ENCODE measurements at places on chromosomes 1 and 21.
A peak's percentile ranks its signal among the peaks of the same experiment; 100 is the strongest.

DNA sequence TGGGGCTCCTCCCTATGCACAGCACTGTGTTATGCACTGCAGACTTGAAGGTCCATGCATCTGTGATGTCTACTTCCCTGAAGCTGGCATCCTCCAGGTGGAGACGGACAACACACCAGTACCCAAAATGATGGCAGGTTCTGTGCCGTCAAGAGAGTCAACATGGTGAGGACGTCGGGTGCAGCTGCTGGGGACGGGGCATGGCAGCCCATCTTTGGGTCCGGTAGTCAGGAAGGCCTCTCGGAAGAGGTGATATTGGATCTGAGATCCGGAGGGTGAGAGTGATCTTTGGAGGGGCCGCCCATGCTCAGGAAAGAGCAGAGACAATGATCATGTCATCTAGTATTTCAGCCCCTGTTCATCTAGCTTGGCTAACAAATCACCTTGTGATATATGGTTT lies 104.1 kb downstream of the RIPK4 start:
- DNase-seq: no peak
- H3K4me3 ChIP-seq: no peak overlapping the region
- no peak overlapping the region for H3K27ac ChIP-seq

GRCh38 chr1:46621930-46622329 lies 5.3 kb upstream of the MOB3C start:
- DNase-seq: no peak
- H3K27me3 ChIP-seq: no peaks in the 10 kb centered on the region
- H3K36me3 ChIP-seq: no peaks in the 10 kb centered on the region
- no peak overlapping the region for H3K4me3 ChIP-seq
- no peak overlapping the region for H3K27ac ChIP-seq

GRCh38 chr21:28959367-28960099 lies 33.1 kb downstream of the LTN1 start:
- no peaks in the 10 kb centered on the region for H3K27me3 ChIP-seq
- H3K4me3 ChIP-seq: no peak overlapping the region
- no peak overlapping the region for H3K27ac ChIP-seq

DNA sequence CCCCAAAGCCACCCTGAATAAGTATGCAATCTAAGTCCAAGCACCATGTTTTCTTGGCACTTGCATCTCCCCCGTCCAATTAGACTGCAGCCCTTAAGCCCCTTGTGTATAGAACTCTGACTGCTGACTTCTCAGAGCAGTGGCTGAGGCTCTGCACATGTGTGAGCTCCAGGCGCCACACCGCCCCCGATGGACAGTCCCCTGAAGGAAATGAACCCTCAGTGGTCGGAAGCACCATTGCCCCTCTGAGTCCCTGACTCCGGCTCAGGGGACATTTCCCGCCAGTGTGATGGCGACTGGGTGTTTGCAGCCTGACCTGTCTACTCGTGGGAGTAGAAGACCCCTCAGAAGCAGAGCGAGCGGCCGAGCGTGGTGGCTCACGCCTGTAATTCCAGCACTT lies 37.2 kb upstream of the SCCPDH start:
- no peaks in the 10 kb centered on the region for H3K36me3 ChIP-seq
- H3K4me3 ChIP-seq: no peak overlapping the region
- peaks cover 6% of the 10 kb centered on the region for H3K4me1 ChIP-seq

DNA sequence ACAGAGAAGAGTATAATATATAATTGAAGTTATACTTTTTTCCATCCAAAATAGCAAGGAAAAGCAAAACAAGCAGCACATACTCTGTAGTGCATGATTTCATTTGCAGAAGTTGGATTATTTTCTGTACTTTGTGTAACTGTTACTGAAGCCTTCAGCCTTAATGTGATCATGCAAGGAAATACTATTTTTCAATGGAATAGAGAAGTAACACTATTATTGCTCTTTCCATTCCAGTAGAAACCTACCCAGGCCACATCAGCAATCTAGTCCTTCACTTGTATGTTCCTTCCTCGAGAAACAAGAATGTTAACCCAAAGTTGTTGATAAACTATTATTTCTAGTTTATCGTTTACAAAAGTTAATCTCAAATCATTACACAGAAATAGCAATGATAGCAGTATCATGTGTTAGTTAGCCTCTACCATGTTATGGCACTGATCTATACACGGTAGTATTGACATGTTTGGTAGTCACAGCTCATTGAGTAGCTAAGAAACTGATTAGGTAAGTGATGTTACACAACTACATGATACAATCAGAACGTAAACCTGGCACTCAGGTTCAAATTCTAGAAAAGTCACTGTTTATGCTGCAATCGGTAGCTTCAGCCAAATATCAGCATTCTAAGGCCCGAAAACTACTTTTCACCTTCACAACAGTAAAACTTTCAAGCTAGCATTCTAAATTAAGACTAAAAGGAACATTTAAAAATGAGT lies 37.6 kb upstream of the CHRM3 start:
- no peak for DNase-seq
- no peak overlapping the region for H3K27ac ChIP-seq
- H3K4me1 ChIP-seq: no peaks in the 10 kb centered on the region
- H3K36me3 ChIP-seq: no peaks in the 10 kb centered on the region
- no peak overlapping the region for H3K4me3 ChIP-seq

- no peaks in the 10 kb centered on the region for H3K36me3 ChIP-seq
- no peak overlapping the region for H3K4me3 ChIP-seq
- no peak overlapping the region for H3K27ac ChIP-seq
- no peaks in the 10 kb centered on the region for H3K4me1 ChIP-seq
- no peak for DNase-seq
Observed at GRCh38 chr1:214086945-214087344, 99.2 kb downstream of the PROX1 start.

- H3K36me3 ChIP-seq: no peaks in the 10 kb centered on the region
- peak overlapping the region; percentile 4 for H3K27ac ChIP-seq
- no peaks in the 10 kb centered on the region for H3K27me3 ChIP-seq
- no peak for DNase-seq
Observed at GRCh38 chr1:54284781-54285529, 85.0 kb downstream of the MRPL37 start.

GRCh38 chr1:46284058-46284457 lies 19.4 kb downstream of the LRRC41 start:
- DNase-seq: no peak
- H3K4me1 ChIP-seq: no peaks in the 10 kb centered on the region
- H3K27me3 ChIP-seq: no peaks in the 10 kb centered on the region
- no peak overlapping the region for H3K27ac ChIP-seq
- H3K4me3 ChIP-seq: no peak overlapping the region

- no peaks in the 10 kb centered on the region for H3K4me1 ChIP-seq
- DNase-seq: no peak
- no peaks in the 10 kb centered on the region for H3K27me3 ChIP-seq
- H3K27ac ChIP-seq: no peak overlapping the region
- no peaks in the 10 kb centered on the region for H3K36me3 ChIP-seq
Observed at GRCh38 chr1:10986525-10986890, 25.9 kb upstream of the TARDBP start.

DNA sequence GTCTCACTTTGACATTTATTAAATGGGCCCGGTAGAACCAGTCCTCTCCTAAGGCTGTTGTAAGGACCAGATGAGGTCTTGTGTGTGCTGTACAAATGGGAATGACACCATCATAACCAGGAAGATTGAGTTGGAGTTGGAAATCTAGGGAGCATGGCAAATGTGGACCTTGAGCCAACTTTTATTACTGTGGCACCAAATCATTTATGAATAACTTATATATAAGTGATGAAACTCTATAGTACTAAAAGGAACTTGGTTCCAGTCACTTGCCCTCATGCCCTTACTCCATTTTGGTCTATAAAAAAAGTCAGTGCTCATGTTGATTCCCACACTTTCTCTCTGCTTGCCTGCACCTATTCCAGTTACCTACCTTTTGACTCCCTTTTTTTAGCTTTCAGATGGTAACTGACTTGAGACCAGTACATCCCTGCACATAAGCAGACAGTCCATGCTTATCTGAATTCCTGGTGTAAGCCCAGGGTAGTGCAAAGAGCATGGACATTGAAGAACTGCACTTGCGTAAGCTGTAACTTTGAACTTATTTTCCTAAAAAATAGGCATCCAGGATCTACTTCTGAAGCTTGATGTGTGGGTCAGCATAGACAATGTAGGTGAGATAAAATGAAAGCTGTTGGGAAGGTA lies 210.6 kb downstream of the PBX1 start:
- H3K27ac ChIP-seq: no peak overlapping the region
- H3K4me3 ChIP-seq: no peak overlapping the region
- no peaks in the 10 kb centered on the region for H3K27me3 ChIP-seq
- H3K36me3 ChIP-seq: no peaks in the 10 kb centered on the region
- H3K4me1 ChIP-seq: peaks cover 25% of the 10 kb centered on the region
- no peak for DNase-seq

- no peaks in the 10 kb centered on the region for H3K27me3 ChIP-seq
- H3K4me3 ChIP-seq: no peak overlapping the region
- no peaks in the 10 kb centered on the region for H3K36me3 ChIP-seq
- DNase-seq: no peak
- H3K27ac ChIP-seq: no peak overlapping the region
Observed at GRCh38 chr1:44348061-44348485, 7.0 kb downstream of the ERI3 start.

DNA sequence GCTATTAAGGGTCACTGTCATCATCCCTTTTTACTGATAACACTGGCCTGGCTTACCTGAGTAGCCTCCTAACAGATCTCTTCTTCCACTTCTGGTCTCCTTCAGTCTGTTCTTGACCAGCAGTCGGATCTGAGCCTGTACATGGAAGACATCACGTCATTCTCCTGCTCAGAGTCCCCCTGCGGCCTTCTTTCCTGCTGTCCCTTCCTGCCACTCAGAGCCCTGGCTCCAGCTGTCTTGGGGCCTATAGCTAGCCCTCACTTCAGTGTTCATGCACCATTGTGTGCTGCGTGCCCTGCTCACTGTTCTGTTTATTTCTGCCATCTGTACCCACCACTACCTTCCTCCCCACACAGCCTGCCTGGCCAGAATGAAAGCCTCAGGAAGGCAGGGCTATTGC lies 8.4 kb downstream of the ADARB1 start:
- H3K27ac ChIP-seq: no peak overlapping the region
- H3K27me3 ChIP-seq: no peaks in the 10 kb centered on the region
- no peaks in the 10 kb centered on the region for H3K4me1 ChIP-seq
- no peak for DNase-seq
- H3K4me3 ChIP-seq: no peak overlapping the region
- H3K36me3 ChIP-seq: no peaks in the 10 kb centered on the region

GRCh38 chr1:30823969-30824735 lies 66.6 kb upstream of the LAPTM5 start:
- H3K27me3 ChIP-seq: no peaks in the 10 kb centered on the region
- peak overlapping the region; percentile 34 for H3K4me3 ChIP-seq
- H3K36me3 ChIP-seq: no peaks in the 10 kb centered on the region
- peaks cover 13% of the 10 kb centered on the region for H3K4me1 ChIP-seq
- peak; percentile 96 for DNase-seq

- H3K36me3 ChIP-seq: no peaks in the 10 kb centered on the region
- DNase-seq: no peak
- no peak overlapping the region for H3K4me3 ChIP-seq
- no peaks in the 10 kb centered on the region for H3K27me3 ChIP-seq
- H3K4me1 ChIP-seq: no peaks in the 10 kb centered on the region
Observed at GRCh38 chr1:207430602-207431001, 23.5 kb upstream of the CR2 start.

DNA sequence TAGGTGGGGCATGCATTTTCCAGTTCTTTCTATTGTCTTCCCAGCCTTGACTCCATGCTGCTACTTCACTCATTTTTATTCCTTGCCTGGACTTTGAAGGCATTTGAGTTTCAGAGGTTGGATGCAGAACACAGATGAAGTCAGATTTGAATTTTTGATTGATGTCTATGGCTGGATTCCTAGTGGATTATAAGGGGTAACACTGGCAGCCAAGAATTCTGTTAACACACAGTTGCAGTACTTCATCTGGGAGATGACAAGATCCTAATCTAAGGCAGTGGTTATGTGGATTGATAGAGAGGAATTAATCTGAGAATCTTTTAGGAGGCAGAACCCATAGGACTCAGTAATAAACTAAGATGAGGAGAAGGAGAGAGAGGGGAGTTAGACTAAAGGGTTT lies 439.0 kb upstream of the USP24 start:
- no peaks in the 10 kb centered on the region for H3K27me3 ChIP-seq
- no peak overlapping the region for H3K4me3 ChIP-seq
- H3K27ac ChIP-seq: no peak overlapping the region
- no peak for DNase-seq

DNA sequence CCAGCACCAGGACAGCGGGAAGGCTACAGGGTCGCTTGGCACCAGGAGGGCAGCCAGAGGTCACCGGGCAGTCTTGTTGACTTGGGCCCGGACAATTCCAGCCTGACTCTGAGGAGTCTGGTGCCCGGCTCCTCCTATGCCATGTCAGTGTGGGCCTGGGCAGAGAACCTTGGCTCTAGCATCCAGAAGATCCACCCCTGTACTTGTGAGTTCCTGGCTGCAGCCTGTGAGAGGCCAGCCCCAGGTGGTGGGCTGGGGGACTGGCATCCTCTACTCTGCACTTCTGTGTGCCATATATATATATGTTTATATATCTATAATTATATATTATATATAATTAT lies 11.6 kb upstream of the PTPN7 start:
- H3K4me1 ChIP-seq: peaks cover 17% of the 10 kb centered on the region
- no peak for DNase-seq
- H3K36me3 ChIP-seq: no peaks in the 10 kb centered on the region

DNA sequence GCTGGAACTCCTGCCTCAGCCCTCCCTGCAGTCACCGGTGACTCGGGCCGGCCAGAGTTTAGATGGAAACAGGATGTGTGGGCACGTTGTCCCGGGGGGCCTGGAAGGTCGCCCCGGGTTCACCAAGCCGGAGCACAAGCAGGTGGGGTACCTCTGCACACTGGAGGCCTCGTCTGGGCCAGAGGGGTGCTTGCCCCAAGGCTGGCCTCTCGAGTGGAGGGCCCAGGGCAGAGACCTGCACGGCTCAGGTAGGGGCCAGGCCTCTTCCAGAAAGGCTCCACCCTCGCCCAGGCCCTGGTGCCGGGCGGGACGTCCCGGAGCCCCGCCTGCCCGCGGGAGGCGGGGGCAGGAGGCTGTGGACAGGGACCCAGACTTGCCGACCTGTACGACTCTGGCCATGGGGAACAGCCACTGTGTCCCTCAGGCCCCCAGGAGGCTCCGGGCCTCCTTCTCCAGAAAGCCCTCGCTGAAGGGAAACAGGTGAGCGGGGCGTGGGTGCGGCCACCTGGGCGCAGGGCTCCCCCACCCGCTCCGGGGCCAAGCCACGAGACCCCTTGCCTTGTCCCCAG lies at the start of gene PLEKHN1:
TSS of gene PLEKHN1 (plus strand) at position 348 of the 569 bp plus-strand sequence. CDS start at position 398, 50 bp downstream.
- H3K36me3 ChIP-seq: no peaks in the 10 kb centered on the region
- no peak for DNase-seq
- no peaks in the 10 kb centered on the region for H3K27me3 ChIP-seq
- peak within 1 kb of the TSS; percentile 31 for H3K4me3 ChIP-seq
